ENCODE measurements at places on chromosomes 4 and X.

DNA sequence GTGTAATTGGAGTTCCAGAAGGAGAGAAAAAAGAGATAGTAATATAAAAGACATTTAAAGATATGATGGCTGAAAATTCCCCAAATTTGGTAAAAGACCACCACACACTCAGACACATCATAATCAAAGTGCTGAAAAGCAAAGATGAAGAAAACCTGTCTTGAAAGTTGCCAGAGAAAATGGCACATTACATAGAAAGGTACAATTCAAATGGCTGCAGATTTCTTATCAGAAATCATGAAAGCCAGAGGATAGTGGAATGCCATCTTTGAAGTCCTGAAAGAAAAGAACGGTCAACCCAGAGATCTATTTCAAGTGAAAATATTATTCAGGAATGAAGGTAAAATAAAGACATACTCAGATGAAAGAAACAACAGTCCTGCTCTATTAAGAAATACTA lies 29.3 kb upstream of the PAGE4 start:
- DNase-seq, result no peak

- DNase-seq, result no peak
Observed at GRCh38 chrX:18676050-18676449, 4.1 kb upstream of the RS1 start.

DNA sequence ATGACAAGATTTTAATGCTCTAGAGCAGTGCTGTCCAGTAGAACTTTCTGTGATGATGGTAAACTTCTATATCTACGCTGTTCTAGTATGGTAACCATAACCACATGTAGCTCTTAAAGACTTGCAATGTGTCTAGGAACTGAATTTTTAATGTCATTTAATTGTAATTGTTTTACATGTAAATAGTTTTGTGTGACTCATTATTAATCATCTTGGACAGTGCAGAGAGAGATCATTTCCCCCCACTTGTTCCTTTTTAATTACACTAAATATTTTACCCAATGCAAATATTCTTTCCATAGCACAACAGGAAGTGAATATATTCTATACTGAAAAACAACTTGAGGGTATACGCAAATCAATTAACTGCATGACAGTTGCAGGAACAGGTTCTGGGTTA lies 5.8 kb downstream of the ATG4A start:
- DNase-seq, result no peak

- DNase-seq, result no peak
Observed at GRCh38 chr4:38279650-38280322, 319.6 kb downstream of the PTTG2 start.

DNA sequence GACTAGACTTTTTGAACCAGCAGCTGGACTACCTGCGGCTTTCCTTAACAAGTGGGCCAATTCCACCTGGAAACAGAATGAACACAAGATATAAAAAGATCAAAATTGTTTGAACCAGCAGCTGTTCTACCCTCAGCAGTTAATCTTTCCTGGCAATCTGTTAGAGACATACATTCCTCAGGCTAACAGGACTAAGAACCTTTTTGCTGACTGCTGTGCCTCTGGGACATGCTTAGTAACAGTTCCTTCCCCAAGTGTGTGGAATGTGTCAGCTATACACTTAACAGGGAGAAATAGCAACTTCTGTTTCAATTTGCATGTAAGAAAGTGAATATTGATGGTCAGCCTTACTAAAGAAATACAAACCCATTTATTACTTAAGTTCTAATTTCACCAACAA lies 554.4 kb downstream of the ARAP2 start:
- no peak for DNase-seq

DNA sequence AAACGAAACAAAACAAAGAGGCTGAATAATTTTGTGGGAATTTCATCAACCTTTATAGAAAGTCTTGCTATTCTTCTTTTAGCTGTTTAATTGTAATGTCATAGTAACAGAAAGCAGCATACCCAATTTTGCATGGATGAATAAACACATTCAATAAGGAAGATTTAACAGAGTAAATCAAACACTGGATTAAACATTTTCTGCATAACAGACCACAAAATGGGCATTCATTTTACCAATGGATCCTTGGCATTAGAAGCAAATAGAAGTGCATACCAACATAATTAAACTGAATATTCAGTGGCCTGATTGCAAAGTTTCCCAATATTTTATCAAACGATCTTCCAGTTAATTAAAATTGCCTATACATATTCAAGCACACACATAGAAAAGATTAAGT lies 4.4 kb upstream of the CHM start:
- DNase-seq, result no peak

GRCh38 chrX:105323928-105324327 lies 103.4 kb upstream of the TEX13A start:
- no peak for DNase-seq

- no peak for DNase-seq
Observed at GRCh38 chrX:134688839-134689238, 30.6 kb upstream of the PLAC1 start.

- no peak for DNase-seq
Observed at GRCh38 chr4:113113151-113113550, 63.7 kb downstream of the ANK2 start.

- no peak for DNase-seq
Observed at GRCh38 chr4:2898001-2898400, 54.4 kb downstream of the ADD1 start.

DNA sequence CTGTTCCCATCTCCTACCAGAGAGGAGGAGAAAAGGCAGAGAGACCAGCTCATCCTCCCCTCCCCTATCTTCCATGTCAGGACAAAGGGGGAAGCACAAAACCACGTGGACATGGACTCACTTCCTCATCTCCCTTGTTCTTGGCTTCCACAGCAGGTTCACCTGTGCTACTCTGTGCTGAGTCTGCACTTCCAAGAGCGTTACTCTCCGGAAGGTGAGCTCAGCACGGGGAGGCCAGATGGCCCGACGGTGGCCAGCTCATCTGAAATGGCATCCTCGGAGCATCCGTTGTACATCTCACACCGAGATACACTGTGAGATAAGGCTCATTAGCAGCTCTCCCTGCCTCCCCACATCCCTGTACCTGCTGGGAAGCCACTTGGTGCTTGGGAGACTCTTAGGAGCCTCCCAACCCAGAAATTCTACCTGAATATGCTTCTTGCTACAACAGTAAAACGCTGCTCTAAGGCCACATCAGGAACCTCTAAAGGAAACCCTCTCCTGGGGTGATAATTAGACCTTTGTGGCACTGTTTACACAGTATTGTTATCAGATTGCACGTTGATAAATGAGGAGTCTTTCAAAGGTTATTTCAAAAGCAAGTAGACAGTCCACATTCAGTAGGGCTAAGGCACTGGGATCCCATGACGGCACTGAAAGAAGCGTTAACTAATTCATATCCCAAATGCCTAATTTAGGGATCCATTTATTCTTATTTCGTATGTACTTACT lies 19.4 kb downstream of the LGI2 start:
- DNase-seq, result no peak

DNA sequence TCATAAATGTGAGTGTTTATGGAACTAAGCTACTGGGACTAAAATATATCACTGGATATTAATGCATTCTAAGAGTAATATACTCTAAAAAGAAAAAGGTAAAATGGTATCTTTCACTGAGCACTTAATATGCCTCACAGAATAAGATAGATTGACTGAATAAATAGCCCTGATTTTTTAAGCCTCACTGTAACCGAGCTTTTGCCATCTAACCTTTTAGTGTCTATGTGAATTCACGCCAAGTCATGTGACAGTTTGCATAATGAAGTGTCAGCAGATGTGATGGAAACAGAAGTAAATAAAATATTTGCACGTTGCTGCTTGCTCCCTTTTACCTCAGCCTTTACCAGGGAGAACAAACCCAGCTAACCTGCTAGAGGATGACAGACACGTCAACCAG lies 119.7 kb upstream of the NWD2 start:
- no peak for DNase-seq

- no peak for DNase-seq
Observed at GRCh38 chr4:125735102-125735501, 420.3 kb downstream of the FAT4 start.

DNA sequence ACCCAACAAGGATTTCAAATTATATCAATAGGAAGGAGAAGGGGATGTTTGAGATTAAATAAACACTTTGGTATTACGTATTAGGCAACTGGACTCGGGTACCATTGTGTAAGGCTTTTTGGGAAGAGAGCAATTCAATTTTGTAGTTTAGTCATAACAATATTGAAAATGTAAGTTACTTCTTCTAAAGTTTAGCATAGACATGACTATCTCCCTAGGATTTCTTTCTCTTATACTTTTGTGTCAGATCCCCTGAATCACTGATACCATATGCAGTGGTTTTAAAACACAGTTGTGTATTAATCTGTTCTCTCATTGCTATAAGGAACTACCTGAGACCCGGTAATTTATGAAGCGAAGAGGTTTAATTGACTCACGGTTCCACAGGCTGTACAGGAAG lies 123.8 kb upstream of the FAM9C start:
- no peak for DNase-seq

DNA sequence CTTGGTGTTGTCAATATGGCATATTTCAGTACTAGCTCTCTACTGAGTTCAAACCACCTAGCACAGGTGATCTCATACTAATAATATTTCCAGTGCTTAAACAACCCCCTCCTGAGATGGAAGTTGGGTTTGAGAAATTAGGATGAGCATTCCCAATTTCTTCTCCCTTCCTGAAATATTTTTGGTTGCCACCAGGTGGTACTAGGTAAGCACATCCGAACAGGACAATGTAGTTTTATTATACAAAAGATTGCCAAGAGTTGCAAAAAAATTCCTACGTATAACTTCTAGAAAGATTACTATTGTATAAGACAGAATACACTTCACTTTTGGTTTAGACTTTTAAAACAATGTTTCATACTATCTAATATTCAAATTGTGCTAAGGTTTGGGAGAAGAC lies 484.5 kb downstream of the PACRGL start:
- no peak for DNase-seq

- DNase-seq, result no peak
Observed at GRCh38 chr4:81571105-81571504, 99.4 kb upstream of the RASGEF1B start.

- no peak for DNase-seq
Observed at GRCh38 chr4:128566693-128567092, 242.8 kb upstream of the JADE1 start.

DNA sequence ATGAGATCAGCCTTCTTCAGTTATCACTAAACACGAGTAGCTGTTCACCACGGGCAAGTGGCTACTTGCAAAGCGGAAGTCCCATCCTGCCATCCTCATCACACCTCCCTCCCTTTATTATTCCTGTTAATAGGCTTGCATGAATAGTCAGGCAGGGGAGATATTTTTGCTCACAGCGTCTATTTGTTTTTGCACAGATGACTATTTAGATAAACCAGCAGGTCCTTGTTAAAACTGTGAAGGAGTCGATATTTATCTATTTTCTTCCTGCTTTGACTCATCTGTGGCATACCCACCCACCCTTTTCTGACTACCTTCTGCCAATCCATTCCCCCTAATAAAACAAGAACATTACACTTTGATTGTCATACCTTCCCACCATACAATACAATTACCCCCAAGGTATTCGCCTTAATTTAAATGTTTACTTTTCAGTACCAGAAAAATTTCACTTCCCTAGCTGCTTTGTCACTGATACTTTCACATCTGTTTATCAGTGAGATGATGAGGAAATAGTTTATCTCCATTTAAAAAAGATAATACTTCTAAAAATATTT lies 96.6 kb upstream of the BANK1 start:
- DNase-seq, result no peak

DNA sequence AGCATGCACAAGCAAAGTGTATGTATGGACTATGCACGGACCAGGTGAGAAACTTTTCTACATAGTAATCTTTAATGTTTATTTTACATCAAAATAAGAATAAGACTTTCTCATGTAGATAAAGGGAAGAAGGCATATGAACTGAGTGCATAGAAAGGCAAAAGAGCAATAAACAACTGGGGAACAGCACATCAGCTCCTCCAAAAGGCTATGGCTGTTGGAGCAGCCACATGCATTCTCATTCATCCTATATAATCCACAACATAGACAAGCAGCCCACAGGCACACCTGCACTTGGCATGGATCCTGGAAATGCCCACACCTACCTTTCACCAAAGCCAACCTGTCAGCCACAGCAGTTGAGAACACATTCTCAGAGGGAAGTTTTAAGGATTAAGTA lies 586.9 kb upstream of the INTU start:
- no peak for DNase-seq

GRCh38 chr4:106096454-106096853 lies 201.2 kb downstream of the NPNT start:
- DNase-seq, result no peak

GRCh38 chr4:168509786-168510185 lies 12.9 kb downstream of the PALLD start:
- no peak for DNase-seq

- DNase-seq, result no peak
Observed at GRCh38 chr4:182842104-182842600, 75.0 kb downstream of the DCTD start.

DNA sequence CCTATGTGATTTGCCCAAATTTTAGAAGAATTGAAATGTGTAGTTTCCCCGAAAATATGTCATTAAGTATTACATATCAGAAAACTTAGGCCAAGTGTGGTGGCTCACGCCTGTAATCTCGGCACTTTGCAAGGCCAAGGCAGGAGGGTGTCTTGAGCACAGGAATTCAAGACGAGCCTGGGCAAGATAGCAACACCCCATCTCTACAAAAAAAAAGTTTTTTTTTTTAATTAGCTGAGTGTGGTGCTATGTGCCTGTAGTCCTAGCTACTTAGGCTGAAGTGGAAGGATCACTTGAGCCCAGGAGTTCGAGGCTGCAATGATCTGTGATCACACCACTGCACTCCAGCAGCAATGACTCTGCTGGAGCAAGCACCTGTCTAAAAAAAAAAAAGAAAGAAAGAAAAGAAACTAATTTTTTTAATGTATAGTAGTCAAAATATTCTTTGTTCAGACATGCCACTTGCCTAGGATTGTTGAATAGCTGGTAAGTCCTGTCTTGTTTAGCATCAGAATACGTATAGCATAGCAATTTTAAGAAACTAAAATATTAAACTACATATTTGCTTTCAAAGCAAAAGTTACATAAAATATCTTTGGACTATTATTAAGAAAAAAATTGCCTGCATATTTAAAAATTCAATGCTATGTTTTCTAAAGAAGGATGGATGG lies 40.1 kb upstream of the GAB1 start:
- no peak for DNase-seq

DNA sequence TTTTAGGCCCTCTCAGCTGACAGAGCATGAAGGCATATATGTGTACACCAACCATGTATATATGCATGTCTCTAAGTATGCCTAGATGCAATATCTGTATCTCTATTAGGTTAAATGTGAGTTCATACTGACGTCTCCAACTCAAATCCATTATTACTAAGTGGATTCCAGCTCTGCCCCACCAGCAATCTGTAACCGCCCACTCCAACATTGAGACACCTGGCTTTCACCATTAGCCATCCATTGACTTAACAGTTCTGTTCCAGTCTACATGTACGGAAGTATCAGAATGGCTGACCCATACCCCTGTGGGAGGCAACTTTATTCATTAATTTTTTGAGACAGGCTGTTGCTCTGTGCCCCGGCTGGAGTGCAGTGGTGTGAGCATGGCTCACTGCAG lies 15.0 kb upstream of the SH3TC1 start:
- DNase-seq, result no peak

Measured in stimulated activated CD8-positive, alpha-beta memory T cell treated with anti-CD3 and anti-CD28 coated beads, Interleukin-7, amount 100 ng/mL, for 1 hour (primary cell).